ENCODE measurements at places on chromosomes 16 and 17.

GRCh38 chr17:29376667-29377270 lies 13.4 kb upstream of the TAOK1 start:
- no peak for DNase-seq

DNA sequence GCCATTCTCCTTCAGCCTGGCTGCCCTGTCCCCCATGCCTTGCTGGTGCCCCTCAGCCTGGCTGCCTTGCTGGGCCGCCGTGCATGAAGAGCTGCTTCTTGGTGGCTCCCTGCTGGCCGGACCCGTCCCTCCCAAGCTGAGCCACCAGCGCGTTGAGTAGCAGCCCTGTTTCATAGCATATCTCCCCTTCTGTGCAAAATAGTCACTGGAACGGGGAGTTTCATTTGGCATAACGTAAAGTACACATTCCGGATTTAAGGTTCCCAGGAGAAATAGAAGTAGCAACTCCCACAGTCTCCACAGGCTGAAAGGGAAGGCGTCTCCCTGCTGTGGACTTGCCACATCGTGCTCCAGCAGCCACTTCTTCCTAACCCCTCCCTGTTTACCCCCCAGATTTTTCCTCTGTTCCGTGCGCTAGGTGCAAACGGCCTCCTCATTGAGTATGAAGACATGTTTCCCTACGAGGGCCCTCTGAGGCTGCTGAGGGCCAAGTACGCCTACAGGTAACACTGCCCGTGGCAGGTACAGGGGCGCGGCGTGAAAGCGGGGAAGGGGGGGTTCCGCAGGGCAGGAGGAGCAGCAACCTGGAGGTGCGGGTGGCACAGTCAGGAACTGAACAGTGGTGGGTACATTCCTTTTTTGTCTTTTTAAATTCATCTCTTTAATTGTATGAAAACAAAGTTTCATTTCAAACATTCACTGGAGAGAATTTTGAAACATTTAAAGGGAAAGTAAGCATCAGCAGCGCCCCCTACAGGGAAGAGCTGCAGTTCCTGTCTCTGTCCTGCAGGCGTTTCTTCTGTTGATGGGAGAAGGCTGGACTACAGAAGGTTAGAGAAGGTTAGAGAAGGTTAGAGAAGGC lies 5.8 kb upstream of the OGFOD3 start:
- no peak for DNase-seq

DNA sequence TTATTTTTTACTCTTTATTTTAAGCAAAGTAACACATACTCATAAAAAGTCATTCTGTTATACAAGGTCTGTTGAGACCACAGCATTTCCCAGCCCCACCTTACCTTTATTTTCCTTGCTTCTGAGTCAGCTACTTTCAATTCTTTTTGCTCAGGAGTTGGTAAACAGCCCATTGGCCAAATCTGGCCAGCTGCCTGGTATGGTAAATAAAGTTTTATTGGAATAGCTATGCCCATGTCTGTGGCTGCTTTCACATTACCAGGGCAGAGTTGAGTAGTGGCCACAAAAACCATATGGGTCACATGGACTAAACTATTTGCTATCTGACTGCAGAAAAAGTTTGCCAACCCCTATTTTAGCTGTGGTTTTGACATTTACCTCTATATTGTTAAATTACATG lies 3.4 kb upstream of the NSRP1 start:
- DNase-seq: no peak

DNA sequence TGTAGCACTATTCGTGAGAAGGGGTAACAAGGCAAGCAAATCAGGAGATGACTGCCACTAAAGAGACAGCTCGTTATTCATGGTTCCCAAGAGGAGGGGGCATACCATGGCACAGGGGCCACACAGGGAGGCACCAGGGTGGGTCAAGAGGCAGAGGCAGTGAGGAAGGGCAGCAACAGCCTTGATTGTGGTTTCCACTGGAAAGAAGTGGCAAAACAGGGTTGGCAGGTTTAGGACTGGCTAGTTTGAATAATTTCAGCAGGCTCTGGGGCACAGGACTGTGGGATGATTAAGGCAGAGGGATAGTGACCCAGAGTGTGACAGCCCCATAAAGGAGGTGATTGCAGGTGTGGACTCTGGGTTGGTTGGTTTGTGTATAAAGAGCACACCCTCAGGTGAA lies 188.9 kb downstream of the CBLN1 start:
- no peak for DNase-seq

DNA sequence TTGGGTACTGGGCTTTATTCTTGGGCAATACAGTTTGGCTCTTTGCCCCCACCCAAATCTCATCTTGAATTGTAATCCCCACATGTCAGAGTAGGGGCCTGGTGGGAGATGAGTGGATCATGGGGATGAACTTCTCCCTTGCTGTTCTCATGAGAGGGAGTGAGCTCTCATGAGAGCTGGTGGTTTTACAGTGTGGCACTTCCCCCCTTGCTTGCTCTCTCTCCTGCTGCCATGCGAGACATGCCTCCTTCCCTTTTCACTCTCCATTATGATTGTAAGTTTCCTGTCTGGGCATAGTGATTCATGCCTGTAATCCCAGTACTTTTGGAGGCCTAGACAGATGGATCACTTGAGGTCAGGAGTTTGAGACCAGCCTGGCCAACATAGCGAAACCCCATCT lies 18.1 kb upstream of the CNEP1R1 start:
- DNase-seq: no peak

DNA sequence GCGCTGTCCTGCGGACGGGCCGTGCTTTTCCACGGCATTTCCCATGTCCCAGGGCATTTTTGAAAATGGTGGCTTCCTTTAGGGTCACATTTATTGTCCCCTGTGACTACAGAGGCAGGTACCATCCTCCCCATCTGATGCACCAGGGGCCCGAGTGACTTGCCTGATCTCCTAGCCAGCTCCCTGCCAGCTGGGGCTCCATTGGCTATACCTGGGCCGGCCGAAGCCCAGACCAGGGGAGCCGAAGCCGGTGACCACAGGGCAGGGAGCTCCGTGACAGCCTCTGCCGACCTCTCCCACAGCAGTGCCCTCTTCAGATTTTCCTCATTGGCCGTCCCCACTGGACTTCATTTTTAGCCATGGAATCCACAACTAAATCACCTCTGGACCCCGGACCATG lies 170.6 kb downstream of the RBFOX3 start:
- no peak for DNase-seq

GRCh38 chr17:56593086-56593645 lies 333 bp upstream of the NOG start:
- no peak for DNase-seq

GRCh38 chr17:7750321-7750821 lies 32.8 kb downstream of the DNAH2 start:
- DNase-seq: no peak
